Mesenteric fat pad (tissue), 1 donor: ENCODE measurements at places on chromosomes 7 and 10. TPM values are rescaled to one million over a fixed set of nuclear protein-coding genes. Genes with fewer than 3 reads are reported as not detected.

KAZALD1 gene
- total RNA-seq: 1.9 TPM

DNA sequence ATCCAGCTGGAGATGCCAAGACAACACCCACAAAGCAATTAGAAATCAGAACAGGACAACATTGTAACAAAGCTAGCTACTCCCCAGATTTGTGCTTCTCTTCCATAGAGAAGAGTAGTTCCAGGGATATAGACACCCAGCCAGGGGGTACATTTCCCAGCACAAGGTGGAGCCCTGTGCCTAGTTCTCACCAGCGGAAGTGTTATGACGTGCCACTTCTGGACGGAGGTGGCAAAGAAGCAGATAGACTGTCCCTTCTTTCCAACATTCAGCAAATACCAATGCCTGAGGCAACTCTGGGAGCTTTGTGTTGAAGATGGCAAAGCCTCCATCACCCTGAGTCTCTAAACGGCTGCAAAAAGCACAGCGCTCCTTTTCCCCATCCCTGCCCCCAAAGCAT is 23.4 kb upstream of the GSAP start:
- DNase-seq: no peak

GIMAP6 gene
- total RNA-seq: 46.6 TPM

IGFBP1 gene
- total RNA-seq: not detected

DNA sequence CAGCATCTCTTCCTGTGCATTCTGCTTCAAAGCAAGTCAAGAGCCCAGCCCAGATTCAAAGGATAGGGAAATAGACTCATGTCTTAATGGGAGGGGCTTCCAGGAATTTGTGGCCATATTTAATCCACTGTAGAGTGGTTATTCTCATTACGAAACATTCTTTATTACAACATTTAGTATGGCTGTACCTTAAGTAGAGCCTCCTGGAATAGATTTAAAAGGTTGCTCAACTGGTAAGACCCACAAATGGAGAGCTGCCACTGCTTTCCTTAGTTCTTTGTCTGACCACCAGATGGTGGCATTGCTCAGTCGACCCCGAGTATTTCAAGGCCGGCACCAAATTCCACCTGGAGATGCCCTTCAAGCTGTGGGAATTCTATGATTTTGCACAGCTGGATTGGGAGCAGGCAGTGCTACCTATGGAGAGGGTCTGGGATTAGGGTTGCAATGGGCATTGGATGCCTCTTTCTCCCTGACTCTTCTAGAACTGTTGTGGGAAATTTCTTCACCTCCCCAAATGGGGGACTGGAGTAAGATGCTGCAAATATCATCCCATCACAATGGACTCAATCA is 102.2 kb downstream of the RBM20 start:
- no peak for DNase-seq

GRCh38 chr10:62813453-62813852 is 2.7 kb downstream of the EGR2 start:
- no peak for DNase-seq

MACC1 gene
- total RNA-seq: 7.4 TPM

ENO4 gene
- 0.45 TPM for total RNA-seq
